ENCODE measurements at places on chromosomes 2 and 18.

GRCh38 chr2:60532421-60532820 is 21.0 kb downstream of the BCL11A start:
- DNase-seq: no peak

GRCh38 chr2:26563686-26564085 is 77.5 kb downstream of the CIB4 start:
- DNase-seq: no peak

- no peak for DNase-seq
Observed at GRCh38 chr2:143401861-143402260, 272.6 kb downstream of the ARHGAP15 start.

DNA sequence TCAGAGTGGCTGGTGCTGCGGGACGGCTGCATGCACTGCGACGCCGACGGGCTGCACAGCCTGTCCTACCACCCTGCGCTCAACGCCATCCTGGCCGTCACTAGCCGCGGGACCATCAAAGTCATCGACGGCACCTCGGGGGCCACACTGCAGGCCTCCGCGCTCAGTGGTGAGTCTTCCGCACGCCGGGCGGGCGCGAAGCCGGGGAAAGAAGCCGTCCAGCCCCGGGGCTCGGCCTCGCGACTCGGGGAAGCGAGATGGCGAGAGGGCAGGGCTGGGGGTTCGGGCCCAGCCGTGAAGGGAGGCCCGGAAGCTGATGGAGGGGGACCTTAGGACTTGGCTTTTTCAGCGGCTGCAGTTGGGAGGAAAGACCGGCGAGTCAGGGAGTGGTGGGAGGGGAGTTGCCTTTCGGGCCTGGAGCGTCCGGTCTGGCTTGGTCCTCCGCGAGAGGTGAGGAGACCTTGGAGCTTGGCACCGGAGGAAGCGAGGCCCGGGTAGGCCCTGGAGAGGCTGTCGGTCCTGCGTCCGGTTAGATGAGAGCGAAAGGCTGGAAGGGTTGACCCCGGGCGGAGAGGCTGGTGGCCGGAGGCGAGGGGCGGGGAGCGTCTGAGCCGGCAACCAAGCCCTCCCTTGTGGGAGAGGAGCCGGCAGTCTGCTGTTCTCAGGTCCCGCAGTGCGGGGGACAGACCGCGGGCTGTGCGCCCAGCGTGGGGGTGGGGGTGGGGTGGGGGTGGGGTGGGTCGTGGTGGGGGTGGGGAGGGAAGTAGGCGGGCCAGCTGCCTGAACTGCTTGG is 691 bp downstream of the BIRC6 start:
- peak; percentile 86 for DNase-seq

GRCh38 chr2:181004647-181005325 is 24.4 kb downstream of the UBE2E3 start:
- DNase-seq: no peak

- DNase-seq: no peak
Observed at GRCh38 chr2:76895469-76895868, 626.7 kb downstream of the LRRTM4 start.

GRCh38 chr2:109031476-109032228 is 42.6 kb upstream of the EDAR start:
- DNase-seq: no peak

DNA sequence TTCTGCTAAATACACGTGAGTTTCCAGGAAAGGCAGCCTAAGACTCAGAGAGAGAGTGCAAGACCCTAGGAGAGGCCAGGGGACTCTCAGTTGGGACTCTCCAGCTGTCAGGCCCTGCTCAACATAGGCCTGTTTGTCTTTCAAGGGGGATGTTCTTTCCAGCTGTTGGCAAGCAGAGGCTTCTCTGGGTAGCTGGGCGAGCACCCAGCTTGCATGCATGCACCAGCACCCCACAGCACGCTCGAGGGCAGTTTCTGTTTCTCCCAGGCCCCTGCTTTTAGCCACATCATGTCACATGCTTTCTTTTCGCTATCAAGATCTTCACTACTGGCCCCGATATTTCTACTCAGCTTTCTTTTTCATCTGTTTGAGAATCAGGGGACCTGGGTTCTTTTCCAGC is 479.3 kb upstream of the HS6ST1 start:
- DNase-seq: peak; percentile 59

DNA sequence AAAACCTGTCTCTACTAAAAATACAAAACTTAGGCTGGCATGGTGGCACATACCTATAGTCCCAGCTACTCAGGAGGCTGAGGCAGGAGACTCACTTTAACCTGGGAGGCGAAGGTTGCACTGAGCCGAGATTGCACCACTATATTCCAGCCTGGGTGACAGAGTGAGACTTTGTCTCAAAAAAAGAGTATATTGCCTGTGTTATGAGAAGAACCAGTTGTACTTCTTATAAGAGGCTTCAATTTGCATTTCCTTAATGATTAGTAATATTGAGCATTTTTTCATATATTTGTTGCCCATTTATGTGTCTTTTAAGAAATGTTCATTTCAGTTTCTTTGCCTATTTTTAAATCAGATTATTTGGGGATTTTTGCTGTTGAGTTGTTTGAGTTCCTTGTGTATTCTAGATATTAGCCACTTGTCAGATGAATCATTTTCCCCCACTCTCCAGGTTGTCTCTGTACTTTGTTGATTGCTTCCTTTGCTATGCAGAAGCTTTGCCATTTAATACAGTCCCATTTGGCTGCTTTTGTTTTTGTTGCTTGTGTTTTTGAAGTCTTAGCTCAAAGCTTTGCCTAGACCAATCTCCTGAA is 75.8 kb upstream of the LRPPRC start:
- DNase-seq: no peak

DNA sequence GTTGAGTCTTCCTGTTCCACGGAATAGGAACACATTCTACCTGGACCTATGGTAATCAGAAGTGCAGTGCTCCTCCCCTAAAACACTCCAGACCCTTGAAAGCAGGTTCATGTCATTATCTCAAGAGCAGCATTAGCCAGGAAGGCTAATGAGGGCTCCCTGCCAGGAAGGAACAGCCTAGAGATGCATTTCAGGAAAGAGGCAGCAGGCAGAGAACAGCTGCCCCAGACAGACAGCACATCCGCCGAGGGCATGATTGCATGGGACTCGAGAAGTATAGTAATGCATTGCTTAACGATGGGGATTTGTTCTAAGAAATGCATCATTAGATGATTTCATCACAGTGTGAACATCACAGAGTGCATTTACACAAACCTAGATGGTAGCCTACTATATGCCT is 171.5 kb downstream of the ALK start:
- no peak for DNase-seq

DNA sequence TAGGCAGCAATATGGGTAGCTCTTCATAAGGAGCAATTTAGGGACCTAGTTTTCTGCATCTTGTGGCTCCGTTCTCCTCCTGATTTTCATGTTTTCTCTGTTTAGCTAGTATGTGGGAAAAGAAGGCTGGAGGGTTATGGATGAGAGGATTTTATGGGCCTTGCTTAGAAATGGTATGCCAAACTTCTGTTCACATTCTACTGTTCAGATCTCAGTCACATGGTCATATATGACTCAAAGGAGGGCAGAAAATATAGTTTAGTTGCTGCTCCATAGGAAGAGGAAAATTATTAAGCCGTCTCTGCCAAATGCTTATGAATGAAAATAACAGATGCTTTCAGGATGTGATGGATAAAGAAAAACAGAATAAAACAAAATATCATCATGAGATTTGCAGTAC is 361.8 kb upstream of the CWC22 start:
- no peak for DNase-seq

DNA sequence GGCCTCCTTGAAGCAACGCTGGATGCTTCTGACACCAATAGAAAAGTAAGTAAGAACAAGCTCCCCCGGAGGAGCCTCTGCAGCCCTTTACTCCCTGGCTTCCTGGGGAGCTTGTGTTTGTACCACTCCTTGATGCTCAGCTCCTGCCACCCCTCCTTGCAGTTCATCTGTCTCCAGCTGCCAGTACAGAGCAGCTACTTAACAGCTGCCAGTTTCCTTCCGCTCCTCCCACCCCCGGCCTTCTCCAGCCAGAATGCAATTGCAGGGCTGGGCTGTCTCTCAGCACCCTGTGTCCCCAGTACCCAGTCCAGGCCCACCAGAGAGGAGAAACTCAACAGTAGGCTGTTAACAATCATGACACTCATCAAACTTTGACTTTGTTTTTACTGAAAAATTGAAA is 109.4 kb downstream of the AOX1 start:
- no peak for DNase-seq

GRCh38 chr2:179442206-179442605 is 177.6 kb upstream of the SESTD1 start:
- DNase-seq: no peak

GRCh38 chr18:10128921-10129501 is 215.2 kb downstream of the VAPA start:
- no peak for DNase-seq

DNA sequence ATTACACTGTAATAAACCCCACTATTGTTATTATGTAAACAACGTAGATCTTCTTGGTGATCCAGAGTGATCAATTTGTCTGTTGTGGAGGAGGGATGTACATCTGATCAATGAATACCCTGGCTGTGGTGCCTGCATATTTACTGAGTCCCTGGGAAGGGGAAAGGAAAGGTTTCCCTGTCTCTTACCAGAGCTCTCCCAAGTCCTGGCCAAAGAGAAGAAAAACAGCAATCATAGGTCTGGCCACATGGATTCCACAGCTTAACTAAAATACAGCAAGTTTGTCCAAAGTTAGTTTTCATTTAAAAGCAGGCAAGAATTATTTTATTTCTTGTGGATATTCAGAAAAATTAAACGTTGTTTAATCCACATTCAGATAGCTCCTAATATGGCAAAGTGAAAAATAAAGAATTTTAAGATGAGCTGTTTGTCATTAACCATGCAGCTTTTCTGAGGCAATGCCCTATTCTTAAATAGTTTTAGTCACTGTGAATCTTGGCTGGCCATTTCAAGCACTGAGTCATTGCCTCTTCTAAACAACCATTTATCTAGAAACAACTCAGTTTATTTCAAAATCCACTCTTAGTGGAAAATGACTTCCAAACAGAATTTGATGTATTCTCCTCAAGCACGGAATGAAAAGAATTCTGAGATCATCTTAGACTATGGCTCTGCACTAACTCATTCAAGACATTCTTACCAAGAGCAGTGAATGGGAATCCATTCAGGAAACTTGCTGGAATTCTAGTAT is 1004.4 kb upstream of the CDH2 start:
- DNase-seq: no peak

GRCh38 chr2:224997802-224998201 is 44.5 kb downstream of the DOCK10 start:
- DNase-seq: no peak

GRCh38 chr2:135055182-135055786 is 3.2 kb downstream of the RAB3GAP1 start:
- DNase-seq: no peak

GRCh38 chr2:223530811-223531210 is 71.3 kb downstream of the SCG2 start:
- DNase-seq: no peak

GRCh38 chr2:27323596-27324285 is 844 bp upstream of the MPV17 start:
- no peak for DNase-seq

GRCh38 chr2:64751286-64752260 is 97.9 kb upstream of the SERTAD2 start:
- peak; percentile 100 for DNase-seq

DNA sequence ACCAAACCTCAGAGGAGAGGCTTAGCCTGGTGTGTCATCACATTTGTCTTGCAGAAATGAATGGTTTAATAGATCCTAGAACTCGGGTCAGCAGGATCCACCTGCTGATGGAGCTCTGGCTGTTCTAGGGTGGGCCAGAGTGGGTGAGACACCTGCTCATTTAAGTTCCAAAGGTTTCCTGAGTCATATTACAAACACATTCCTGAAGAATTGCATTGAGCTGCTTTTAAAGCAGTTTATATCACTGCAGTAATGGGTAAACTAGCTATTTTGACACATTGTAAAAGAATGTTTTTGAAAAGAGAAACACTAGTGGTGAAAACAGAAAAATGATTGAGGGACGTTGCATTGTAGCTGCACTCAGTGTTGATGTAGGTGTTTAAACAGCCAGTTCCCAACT is 175.3 kb upstream of the TCF4 start:
- no peak for DNase-seq

GRCh38 chr2:149677416-149677815 is 89.8 kb upstream of the MMADHC start:
- no peak for DNase-seq

DNA sequence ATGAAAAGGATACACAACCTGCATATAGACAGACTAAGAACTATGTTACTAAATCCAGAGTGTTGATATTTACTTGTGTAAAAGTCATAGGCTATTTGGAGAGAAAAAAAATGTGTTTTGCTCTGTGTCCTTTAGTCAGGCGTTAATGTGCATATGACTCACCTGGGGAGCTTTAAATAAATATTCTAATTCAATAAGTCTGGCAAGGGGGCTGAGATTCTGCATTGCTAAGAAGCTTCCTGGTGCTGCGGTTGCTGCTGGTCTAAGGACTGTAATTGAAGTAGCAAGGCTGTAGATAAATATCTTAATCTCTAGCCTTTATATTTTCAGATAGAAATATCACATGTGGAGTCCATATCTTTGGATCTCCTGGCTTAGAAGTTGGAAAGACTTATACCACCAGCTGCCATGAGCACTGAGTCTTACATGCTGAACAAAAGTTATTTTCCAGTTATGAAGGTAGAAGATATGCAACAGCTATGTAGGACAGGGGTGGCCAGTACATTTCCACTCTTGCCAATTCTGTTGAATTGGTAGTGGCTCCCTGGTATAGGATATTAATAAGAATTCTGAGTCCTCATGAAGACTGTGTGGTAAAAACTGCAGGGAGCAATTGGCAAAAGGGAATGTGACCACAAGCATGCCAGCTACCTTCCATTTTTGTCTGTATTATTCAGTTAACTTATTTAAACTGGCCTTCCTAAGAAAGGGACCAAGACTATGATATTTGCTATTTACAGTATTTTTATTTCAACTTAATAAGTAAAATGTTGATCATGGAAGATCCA is 4.8 kb downstream of the SPAG16 start:
- no peak for DNase-seq

- no peak for DNase-seq
Observed at GRCh38 chr18:50819027-50819727, 639 bp downstream of the MRO start.

- DNase-seq: no peak
Observed at GRCh38 chr18:4248686-4249085, 206.4 kb downstream of the DLGAP1 start.

DNA sequence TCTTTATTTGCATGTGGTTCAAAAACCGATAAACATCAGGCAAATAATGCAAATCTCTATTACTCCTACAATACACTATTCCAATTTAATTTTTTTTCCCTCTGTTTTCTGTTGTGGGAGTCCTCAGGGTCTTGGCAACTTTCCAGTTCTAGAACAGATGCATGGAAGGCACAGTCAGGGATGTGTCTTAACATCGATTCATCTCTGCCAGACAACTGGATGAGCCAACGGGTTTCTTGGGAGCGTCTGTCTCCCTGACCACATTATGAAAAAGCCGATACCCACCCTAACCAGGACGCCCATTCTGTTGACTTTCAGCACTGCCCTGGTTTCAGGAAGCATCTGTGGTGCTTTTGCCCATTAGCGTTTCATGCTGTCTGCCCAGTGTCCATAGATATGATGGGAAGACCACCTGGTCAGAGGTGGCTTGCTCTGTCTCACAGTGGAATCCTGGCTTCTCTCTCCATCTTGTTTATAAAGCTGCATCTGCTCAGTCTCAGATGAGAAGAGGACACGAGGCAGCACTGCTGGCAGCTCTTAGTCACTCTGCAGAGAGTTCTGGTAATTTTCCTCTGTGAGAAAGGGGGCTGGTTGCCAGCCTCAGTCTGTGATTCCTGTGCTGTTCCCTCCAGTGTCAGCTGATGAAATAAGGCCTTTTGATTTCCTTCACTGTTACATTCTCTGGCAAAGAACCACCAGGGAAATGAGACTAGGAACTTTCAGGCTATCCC is 57.9 kb upstream of the KCNE4 start:
- DNase-seq: peak; percentile 87

- DNase-seq: no peak
Observed at GRCh38 chr2:233023761-233024410, 8.6 kb upstream of the NEU2 start.
